ENCODE measurements at places on chromosomes 2 and 18.

DNA sequence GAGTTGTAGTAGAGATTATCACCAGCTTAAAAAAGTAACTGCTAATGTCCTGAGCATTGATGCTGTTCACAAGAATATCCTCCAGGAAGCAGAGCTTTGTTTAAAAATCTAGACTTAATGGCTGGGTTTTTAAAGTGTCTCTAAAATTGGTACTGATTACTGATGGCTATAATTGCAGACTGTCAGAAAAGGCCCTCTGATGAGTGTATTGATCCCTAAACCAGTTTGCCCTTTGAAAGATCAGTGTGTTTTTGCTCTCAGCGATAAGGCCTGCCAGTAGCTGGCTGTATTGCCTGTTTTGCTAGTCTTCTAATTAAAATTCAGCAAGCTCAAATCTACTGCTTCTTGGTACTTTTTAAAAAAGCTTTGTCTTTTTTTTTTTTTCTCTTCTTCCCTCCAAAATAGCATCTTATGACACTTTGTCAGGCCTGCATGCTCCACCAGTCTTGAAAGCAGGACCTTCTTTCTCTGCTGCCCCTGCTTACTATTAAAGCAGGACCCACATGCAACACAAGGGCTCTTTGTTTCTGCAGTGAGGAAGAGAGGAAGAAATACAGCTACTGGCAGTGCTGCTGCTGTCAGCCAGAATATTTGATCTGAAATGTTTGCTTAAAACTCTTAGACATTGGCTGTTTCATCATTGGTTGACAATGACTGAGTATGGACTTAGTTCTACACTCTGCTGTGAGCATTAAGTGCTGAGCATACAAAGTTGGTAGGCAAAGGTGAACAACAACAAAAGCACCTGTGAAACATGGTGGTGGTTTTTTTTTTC is 1.8 kb downstream of the SEC11C start:
- DNase-seq, result peak; percentile 52

- DNase-seq, result no peak
These were observed 109.1 kb upstream of the GLI2 start for GRCh38 chr2:120626566-120626965.

- no peak for DNase-seq
These were observed 237.5 kb downstream of the ICOS start for GRCh38 chr2:204174034-204174433.

DNA sequence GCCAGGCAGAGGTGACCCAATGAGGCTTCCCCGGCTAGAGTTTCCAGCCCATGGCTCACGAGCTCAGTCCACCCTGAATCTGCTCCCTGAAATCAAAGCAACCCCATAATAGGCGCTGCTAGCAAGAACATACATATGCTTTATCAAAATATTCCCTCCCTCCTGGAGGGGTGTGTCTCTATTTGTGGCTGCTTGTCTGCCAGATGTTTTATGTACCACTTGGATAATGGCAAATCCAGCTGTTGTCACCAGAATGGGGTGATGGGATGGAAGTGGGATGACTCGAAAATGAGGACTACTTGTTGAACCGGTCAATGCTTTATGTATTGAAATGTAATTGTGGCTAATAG is 152.0 kb downstream of the GALNT14 start:
- no peak for DNase-seq

DNA sequence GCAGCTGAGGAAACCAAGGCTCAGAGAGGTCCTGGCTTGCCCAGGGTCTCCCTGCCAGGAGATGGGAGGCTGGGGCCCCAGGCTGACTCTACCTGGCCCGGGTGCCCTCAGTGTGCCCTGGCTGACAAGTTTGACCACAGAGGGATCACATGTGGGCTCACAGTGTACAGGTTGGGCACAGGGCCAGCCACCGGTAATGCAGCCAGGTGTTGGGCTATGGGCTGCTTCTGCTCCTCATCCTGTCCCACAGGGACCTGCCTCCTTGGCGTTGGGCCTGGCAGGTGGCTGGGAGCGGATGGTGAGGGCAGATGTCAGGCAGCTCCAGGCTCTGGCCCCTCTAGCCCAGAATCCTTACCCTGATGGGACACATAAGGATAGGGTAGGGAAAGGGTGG is 250.5 kb downstream of the LOXHD1 start:
- DNase-seq, result no peak

- DNase-seq, result no peak
These were observed 11.1 kb downstream of the AMMECR1L start for GRCh38 chr2:127874378-127875269.

DNA sequence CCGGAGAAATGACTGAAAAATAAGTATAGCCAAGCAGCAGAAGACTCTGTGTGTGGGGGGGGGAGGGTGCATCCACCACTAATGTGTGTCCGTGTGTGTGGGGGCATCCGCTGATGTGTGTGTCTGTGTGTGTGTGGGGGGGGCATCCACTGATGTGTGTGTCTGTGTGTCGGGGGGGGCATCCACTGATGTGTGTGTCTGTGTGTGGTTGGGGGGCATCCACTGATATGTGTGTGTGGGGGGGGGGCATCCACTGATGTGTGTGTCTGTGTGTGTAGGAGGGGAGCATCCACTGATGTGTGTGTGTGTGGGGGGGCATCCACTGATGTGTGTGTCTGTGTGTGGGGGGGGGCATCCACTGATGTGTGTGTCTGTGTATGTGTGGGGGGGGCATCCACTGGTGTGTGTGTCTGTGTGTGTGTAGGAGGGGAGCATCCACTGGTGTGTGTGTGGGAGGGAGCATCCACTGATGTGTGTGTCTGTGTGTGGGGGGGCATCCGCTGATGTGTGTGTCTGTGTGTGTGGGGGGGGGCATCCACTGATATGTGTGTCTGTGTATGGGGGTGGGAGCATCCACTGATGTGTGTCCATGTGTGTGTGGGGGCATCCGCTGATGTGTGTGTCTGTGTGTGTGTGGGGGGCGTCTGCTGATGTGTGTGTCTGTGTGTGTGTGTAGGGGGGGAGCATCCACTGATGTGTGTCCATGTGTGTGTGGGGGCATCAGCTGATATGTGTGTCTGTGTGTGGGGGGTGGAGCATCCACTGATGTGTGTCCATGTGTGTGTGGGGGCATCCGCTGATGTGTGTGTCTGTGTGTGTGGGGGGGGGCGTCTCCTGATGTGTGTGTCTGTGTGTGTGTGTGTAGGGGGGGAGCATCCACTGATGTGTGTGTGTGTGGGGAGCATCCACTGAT is 125.0 kb downstream of the NFATC1 start:
- no peak for DNase-seq

DNA sequence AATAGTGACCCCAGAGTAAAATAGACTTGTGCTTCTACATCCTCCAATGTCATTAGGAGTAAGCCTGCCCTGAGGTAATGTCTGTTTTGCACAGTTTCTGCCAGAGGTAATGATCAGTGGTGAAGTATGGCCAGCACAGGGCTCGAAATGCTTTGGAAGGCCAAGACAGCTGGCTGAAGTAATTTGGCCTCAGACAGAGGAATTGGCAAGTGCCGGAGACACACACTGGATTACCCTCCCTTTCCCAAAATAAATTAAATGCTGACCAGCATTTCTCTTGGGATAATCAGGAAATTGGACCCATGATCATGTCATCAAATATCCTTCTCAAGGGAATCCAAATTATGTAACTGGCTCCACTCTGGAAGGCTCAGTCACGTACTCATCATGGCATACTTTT is 379.0 kb upstream of the CHST9 start:
- no peak for DNase-seq
